CD4-positive, alpha-beta T cell treated with Interleukin-6 for 4 hours (primary cell): ENCODE measurements at places on chromosomes 12 and 14.

DNA sequence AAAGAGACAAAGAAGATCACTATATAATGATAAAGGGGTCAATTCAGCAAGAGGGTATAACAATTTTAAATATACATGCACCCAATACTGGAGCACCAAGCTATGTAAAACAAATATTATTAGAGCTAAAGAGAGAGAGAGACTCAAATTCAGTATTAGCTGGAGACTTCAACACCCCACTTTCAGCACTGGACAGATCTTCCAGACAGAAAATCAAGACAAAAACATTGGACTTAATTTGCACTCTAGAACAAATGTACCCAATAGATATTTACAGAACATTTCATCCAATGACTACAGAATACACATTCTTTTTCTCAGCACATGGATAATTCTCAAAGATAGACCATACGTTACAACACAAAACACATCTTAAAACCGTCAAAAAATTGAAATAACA, 81.0 kb downstream of the KLHL28 start:
- no peak for DNase-seq

DNA sequence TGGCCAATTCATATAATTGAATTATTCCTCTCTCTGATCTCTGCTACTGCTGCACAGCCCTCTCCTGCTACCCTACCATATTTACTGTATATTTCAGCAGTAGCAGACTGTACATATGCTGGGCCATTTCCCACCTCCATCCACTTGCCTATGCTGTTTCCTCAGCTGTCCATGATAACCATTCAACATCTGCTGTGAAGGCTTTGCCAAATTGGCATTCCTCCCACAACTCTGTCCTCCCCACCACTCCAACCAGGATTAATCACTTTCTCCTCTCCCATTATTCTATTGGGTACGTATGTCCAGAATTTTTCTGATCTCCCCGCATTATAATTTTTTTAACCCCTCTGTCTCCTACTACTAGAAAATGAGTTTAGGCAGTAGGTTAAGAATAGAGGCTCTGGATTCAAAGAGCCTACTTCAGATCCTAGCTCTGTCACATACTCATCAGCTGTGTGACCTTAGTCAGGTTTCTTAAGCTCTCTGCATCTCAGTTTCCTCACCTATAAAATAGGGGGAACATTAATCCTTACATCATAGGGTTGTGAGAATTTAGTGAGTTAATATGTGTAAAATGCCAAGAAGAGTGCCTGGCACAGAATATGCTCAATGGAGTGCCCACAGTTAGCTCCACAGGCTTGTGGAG, 123.3 kb downstream of the KICS2 start:
- no peak for DNase-seq

GRCh38 chr12:105102673-105103072, 4.9 kb upstream of the WASHC4 start:
- no peak for DNase-seq

- no peak for DNase-seq
Measured at GRCh38 chr12:48419116-48419935, 53.0 kb upstream of the ANP32D start.

- DNase-seq = no peak
Measured at GRCh38 chr14:55604488-55604887, 24.5 kb downstream of the KTN1 start.

- DNase-seq = no peak
Measured at GRCh38 chr12:130655010-130655409, 61.1 kb downstream of the RIMBP2 start.

DNA sequence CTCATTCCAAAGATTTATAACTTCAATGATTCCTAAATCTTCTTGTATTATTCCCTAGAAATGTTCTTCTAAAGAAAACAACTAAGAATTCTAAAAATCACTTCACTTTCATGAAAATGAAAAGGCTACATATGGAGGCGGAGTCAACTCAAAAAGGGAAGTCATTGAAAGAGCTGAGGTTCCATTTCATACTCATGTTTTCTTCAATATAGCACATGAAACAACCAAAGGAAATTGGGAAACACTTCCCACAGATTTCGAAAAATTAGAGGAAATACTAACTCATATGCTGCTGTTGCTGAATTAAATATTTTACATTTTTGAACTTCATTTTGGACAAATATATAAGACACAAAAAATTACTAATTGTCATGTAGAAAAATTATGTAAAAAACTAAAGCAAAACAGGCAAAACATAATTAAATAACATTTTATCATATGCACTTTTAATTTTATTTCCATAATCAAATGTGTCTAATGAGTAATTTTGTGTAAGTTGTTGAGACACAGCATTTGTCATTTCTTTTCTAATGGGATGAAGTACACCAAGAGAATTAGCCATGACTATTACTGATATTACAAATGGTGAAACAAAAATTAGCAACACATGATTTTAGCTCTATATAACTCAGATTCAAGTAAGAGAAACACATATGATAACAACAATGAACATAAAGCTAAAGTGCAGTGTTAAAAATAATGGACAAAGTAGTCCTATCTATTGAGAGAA, at the start of gene CD163:
Gene CD163 (minus strand): TSS at position 92 of the 730 bp plus-strand sequence. CDS start 87 bp downstream, at position 5.
- DNase-seq = no peak

DNA sequence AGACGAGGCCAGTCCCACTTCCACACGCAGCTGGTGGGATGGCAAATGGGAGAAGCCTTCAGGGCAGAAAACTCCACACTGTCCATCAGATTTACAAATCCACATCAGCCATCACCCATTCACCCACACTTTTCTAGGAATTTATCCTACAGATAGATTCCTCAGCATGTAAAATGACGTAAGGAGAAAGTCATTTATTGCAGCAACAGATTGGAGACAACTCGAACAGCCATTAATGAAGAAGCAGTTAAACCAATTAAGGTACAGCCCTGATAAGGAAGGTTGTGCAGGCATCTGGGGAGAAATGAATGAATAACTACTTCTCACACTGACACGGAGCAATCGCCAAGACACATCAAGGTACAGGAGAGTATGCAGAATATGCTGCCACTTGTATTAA, 26.2 kb downstream of the PRKAB1 start:
- DNase-seq = no peak

- no peak for DNase-seq
Measured at GRCh38 chr12:8870586-8870985, 43.7 kb upstream of the PHC1 start.

GRCh38 chr12:24560192-24560775, 388.6 kb downstream of the BCAT1 start:
- DNase-seq = no peak

DNA sequence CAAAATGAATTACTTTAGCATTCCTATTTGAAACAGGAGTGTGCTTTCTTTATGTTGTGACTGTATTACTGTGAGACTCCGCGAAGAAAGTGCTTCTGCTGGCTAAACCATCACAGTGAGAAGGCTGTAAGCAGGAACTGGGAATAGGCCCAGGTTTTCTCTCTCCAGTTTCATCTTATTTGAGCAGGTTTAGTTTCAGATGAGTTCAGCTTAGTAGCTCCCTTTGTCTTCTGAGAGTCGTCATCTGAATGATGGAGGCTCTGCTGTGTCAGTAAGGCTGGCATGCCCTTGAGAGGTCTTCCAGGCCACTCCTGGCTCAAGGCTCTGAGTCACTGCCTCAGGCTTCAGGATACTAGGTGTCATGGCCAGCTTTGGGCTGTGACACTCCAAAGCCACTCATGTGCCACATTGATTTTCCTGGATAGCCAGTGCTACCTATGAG, 205.6 kb upstream of the RGS6 start:
- DNase-seq = no peak

- no peak for DNase-seq
Measured at GRCh38 chr12:61254225-61254624, 1006.0 kb upstream of the USP15 start.

- DNase-seq = no peak
Measured at GRCh38 chr14:106051796-106052195, 525.4 kb downstream of the TMEM121 start.

- no peak for DNase-seq
Measured at GRCh38 chr12:113155646-113156045, 6.1 kb downstream of the CFAP73 start.

DNA sequence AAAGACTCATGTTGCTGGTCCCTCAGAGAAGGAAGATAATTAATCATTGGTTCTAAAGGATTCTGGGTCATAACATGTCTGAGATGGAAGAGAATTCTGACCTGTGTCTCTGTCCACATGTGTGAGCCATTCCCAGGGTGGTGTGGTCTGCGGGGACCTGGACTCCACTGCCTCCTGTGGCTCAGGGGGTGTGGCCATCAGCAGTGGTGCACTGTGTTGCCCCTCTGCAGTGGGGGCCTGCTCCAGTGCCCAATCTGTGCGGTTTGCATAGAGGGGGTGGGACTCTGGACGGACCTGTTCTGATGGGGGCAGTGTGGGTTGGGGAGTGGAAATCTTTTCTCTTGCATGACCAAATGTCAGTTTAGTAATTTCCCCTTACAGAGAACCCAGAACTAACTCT, 13.5 kb downstream of the KRT85 start:
- DNase-seq = no peak
